Fibroblast of skin of left biceps (primary cell): ENCODE measurements at places on chromosomes 2 and 18.

DNA sequence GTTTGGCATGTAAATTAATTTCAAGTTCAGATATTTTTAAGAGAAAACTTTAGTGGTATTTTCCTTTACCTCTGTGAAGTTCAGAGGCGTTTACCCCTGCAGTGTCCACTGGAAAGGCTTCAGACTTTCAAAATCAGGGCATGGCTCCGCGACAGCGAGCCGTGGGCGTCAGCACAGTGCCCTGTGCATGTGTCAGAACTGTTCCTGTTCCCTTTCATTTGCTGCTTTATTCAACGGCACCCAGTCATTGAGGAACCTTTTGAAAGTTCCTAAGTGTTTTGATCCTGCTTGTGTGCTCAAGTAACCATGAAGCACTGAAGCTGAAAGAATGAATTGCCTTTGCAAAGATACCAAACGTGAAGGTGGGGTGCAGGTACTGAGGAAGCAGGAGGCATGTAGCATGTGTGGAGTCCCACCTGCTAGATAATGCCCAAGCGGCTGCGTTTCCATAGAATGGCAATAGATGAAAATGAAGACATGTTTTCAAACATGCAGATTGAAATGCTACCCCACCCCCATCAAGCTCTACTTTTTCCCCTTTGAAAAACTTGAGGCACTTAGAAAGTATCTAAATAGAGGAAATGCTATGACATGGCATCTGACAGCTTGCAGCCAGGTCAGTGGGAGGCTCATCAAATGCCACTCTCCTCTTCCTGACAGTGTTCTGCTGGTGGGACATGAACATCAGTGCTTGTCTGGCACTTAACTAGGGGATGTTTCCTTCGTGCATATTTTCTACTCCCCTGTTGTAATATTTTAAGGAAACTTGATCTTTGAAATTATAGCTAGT is 148.6 kb downstream of the ZNF236 start:
- DNase-seq, result no peak

- peak; percentile 58 for DNase-seq
These were observed 16.8 kb upstream of the ITM2C start for GRCh38 chr2:230847883-230848388.

DNA sequence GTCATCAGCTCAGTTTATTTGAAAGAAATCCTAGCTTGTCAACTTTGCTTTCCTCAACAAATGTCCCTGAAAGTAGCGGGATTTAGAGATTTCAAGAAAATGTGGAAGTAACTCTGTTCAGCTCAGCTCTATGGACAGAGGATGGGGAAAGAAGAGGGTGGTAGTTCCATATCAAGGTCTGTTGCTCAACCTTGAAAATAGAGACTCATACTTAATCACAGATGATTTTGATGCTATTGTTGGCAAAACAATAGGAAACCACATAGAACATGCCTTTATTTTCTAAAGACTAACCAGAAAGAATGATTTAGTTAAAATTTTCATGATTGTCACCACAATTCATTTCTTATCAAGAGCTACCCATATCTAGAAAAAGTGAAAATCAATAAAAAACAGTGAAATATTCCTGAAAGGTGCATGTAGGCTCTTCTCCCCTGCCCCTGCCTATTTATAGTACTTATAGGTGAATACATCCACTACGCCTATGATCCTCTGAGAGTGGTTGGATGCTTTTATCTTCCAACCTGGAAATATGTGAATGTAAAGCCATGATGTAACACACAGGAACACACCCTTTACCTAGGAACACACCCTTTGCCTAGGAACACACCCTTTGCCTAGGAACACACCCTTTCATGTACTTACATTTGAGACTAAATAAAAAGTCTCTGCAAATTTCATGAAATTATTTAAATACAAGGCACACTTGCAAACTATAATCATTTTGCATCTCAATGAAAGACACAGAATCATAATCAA is 65.8 kb downstream of the ETAA1 start:
- no peak for DNase-seq

- no peak for DNase-seq
These were observed 115.9 kb upstream of the TANK start for GRCh38 chr2:161044095-161044865.

DNA sequence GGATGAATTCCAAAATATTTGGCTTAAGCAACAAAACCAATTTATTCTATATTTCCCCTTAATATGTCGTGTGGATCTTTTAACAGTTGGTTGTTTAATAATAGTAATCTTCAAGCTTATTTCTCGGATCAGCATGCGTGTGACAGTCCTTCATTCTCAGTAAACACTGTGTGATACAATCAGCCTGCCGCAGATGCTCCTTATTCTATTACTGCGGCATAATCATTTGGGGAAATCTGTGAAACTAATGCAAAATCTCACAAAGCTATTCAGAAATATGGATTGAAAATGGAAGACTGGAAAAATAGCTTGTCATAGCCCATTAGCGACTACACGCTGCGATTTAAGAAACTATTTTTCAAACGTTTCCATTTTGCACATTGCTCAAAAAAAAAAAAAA is 36.9 kb downstream of the LINC00305 start:
- no peak for DNase-seq

DNA sequence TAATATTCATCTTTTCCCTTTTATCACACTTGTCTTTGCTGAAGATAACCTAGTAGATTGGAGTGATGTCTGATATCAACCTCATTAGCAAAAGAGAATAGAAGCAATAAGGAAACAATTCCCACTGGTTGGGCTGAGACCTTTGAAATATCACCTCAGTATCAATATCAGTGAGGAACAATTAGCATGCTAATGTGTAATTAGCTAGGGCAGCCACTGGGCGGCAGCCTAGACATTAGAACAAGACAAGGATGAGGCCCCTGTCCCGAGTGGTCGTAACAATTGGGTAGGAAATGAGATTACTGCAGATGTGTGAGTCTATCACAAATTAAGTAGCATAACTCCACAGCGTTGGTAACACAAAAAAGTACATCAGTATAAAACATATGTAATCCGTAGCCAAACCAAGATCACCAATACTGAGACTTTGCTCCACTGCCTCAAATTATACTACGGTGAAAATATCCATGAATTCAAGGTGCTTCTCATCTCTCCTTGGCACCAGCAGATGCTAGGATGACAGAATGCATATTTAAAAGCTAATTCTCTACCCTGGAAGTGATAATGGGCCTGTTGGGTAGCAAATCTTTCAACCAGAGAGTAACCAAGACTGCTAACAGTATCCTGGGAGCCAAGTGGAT is 99.1 kb downstream of the ALPK2 start:
- DNase-seq, result no peak

DNA sequence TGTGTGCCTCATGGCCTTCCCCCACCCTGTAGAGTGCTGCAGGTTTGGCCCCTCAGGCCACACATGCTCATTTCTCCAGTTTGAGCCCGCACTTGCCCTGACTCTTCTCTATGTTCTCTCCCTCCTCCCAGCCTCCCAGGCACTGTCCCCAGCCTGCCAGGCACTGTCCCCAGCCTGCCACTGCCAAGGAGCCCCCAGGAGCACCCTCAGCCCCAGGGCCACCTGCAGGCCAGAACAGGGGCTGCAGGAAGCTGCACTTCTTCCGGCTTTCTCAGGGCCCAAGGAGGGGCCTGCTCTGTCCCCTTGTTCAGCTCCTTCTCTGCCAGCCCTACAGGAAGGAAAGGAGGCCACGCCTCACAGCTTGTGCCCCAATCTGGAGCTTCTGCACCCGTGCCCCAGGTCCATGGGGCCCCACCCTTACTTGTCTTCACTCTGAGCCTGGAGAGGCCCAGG is 31.6 kb downstream of the CYP26B1 start:
- DNase-seq, result no peak

DNA sequence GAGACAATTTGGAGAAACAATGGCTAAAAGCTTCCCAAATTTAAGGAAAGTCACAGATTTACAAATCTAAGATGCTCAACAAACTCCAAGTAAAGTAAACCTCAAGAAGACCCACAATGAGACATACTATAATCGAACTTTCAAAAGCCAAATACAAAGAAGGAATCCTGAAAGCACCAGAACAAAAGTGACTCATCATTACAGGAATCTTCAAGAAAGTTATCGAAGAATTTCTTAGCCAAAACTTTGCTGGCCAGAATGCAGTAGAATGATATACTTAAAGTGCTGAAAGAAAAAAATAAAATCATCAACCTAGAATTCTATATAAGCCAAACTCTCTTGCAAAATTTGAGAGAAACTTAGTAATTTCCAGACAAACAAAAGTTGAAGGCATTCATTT is 106.5 kb upstream of the TMEM200C start:
- DNase-seq, result no peak

DNA sequence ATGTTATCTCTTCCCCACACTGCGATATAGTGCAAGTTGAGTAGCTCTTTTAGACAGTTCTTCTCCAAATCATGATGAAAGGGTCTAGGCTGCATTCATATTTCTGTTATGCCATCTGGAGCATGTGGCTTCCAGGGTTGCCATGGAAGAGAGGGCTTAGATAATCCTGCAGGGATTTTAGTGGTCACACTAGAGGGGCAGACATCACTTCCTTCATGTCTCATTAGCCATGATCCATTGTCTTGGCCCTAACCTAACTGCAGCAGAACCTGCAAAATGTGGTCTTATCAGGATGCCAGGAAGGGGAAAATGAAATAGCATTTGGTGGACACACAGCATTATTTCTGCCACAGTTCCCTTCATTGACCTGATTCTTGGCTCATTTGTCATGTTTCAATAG is 83.1 kb downstream of the ADAM23 start:
- no peak for DNase-seq

GRCh38 chr2:218022131-218022850 is 19.5 kb upstream of the TNS1 start:
- no peak for DNase-seq

- DNase-seq, result no peak
These were observed 10.1 kb downstream of the ARHGEF4 start for GRCh38 chr2:130846686-130847375.

DNA sequence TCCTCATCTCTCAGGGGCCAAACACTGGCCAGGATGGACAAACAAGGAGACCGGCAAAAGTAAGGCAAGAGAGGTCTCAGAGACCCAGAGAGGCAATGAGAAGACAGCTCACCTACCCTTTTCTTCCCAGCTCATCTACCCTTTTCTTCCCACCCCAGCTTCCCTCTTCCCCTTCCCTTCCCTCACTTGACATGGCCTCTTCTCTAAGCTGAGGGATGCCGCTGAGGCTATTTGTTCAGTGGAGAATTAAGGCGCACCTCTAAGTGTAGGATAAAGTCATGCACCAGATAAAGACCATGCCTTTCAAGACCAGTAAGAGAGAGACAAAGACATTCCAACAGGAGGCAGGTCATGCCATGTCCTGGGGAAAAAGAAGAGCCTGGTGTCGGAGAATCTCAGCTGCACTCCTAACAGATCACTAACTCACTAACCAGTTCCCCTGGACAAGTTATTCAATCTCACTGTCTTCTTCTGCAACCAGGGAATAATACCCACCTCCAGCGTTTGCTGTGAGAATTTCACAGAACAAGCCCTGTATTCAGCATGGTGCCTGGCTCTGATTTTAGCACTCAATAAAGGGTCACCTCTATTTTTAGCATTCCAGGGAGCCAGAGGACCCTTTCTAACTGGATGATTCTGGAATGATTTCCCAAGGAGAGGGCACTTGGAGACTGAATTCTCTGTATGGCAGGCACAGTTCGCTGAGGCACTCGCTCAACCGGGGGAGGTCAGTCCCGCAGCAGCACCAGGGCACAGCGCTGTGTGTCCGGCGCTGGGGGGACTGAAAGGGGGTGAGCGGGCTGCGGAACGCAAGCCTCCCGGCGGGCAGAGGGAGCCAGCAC is 3.0 kb upstream of the FOSL2 start:
- no peak for DNase-seq

- no peak for DNase-seq
These were observed 128.3 kb upstream of the HS6ST1 start for GRCh38 chr2:128446874-128447537.

DNA sequence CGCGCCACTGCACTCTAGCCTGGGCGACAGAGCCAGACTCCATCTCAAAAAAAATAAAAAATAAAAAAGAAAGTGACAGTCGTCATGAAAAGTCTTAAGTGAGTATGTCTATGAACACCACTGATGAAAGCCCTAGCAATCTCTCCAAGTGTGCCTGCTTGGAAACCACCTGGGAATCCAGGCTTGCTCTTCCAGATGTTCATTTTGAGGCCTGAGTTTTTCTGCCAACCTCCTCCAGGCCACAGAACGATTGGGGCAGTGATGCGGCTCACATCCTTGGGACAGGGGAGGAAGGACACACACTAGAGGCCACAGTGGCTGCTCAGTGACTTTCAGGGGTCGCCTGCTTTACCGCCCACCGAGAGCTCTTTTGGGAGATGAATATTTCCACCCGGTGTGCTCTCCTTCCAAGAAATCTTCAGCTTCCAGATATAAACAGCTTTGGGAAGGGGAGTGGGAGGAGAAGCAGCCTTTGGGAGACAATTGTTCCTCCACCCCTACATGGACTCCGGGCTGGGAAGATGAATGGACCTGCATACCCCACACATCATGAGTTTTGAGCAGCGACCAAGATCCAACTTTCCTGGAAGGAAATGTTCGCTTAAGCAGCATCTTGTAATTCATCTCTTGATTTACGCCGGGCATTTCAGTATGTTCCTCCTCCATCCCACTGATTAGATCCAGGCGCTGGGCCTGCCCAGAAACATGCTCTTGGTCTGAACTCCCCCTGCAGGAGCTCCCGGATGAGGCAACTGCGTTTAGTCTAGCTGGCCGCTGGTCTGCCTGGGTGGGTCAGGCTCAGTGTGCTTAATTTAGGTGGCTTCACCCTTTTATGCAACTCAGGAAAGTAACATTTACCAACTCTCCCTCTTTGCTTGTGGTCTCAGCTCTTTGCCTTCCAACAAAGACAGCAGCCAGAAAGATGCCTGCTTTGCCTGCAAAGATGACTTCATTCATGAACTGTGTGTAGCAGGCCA is 6.2 kb upstream of the ARMC9 start:
- peak; percentile 75 for DNase-seq

- DNase-seq, result no peak
These were observed 483.9 kb upstream of the ZNF804A start for GRCh38 chr2:184114439-184114838.

- no peak for DNase-seq
These were observed 33.1 kb upstream of the SMAD7 start for GRCh38 chr18:48983793-48984437.

- no peak for DNase-seq
These were observed 23.0 kb downstream of the ARHGAP15 start for GRCh38 chr2:143152219-143152618.

- no peak for DNase-seq
These were observed 78.4 kb upstream of the FANCL start for GRCh38 chr2:58319481-58319880.

GRCh38 chr2:190277234-190278112 is 42.2 kb downstream of the HIBCH start:
- no peak for DNase-seq
